ENCODE measurements at places on chromosomes 7 and 10.

DNA sequence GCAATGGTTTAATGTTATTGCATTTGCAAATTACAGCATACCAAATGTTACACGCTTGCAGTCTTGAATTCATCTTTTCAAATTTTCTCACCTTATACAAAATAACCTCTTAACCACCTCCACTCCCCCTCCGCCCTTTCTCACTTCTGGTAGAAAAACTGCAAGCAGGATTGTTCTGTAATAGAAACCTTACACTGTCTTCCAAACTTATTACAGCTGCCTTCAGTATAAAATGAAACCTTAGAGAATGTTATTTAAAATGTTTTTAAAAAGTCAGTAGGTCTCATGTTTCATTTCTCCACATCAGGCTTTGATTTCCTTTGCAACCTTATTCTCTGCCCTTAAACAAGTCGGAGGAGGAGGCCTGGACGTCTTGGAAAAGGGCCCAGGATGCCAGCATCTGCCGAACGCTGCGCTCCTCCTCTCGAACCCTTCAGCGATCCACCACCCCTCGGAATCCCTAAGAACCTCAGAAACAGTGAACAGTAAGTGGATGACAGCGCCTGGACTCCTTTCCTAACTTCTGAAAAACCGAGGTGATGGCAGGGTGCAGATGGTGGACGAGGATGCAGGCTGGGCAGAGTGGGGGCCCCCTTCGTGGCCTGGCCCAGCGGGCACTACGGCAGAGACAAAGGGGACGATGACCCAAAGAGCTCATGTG lies 74.0 kb downstream of the FGFR2 start:
- no peak for DNase-seq

GRCh38 chr7:106736123-106736507 lies 75.2 kb upstream of the CCDC71L start:
- no peak for DNase-seq

- no peak for DNase-seq
Measured at GRCh38 chr10:44589181-44589943, 204.5 kb upstream of the CXCL12 start.

GRCh38 chr7:9945857-9946256 lies 1027.8 kb upstream of the PHF14 start:
- no peak for DNase-seq

DNA sequence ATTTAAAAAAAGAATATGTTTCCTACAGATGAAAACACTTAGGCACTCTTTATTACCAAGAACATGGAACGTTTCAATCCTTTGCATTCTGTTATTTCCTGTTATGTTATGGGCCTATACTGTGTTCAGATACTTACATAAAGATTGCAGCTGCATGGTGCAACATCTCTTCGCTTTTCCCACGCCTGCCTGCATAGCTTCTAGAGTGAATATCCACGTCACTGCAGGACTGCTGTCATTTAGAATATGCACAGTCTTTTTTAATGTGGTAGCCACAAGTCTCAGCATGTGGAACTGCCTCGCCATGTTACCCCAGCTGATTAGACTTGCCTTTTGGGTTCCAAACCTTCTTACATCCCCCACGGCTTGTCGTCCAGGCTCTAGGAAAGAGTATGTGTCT lies 69.6 kb upstream of the GATA3 start:
- no peak for DNase-seq

- DNase-seq, result no peak
Measured at GRCh38 chr10:86209726-86210125, 156.9 kb downstream of the GRID1 start.

GRCh38 chr7:30466266-30466665 lies 12.3 kb downstream of the NOD1 start:
- DNase-seq, result no peak

DNA sequence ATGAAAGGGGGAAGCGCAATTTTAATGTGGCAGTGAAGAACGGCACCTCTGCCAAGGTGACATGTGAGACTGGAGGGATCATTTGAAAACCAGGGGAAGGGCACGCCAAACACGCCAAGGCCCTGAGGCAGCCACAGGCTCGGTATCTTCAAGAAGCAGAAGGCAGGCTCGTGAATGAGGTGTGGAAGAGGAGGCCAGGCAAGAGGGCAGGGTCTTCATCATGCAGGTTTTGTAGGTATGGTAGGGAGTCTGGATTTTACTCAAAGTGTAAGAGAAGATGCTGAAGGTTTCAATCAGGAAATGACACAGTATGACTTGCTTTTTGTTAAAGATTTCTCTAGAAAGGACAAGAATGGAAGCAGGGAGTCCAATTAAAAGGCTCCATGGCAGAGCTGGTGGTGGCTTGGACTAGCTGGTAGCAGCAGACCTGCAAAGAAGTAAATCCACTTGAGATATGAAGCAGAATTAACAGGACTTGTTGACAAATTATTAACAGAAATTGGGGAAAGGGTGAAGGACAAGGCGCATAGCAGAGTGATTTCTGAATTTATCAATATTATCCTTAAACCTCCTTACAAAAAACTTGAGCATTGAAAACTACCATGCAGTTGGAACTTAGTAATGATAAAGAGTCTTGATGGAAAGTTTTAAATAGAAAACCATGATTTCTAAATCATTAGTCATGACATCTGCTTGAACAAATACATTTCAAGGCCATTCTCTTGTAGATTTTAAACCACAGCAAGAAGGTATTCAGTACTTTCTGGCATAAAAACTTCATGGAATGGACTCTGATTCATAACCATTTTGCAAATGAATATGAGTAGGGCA lies 70.4 kb downstream of the COA1 start:
- DNase-seq, result no peak

- no peak for DNase-seq
Measured at GRCh38 chr10:97882142-97883091, 32.8 kb downstream of the GOLGA7B start.

DNA sequence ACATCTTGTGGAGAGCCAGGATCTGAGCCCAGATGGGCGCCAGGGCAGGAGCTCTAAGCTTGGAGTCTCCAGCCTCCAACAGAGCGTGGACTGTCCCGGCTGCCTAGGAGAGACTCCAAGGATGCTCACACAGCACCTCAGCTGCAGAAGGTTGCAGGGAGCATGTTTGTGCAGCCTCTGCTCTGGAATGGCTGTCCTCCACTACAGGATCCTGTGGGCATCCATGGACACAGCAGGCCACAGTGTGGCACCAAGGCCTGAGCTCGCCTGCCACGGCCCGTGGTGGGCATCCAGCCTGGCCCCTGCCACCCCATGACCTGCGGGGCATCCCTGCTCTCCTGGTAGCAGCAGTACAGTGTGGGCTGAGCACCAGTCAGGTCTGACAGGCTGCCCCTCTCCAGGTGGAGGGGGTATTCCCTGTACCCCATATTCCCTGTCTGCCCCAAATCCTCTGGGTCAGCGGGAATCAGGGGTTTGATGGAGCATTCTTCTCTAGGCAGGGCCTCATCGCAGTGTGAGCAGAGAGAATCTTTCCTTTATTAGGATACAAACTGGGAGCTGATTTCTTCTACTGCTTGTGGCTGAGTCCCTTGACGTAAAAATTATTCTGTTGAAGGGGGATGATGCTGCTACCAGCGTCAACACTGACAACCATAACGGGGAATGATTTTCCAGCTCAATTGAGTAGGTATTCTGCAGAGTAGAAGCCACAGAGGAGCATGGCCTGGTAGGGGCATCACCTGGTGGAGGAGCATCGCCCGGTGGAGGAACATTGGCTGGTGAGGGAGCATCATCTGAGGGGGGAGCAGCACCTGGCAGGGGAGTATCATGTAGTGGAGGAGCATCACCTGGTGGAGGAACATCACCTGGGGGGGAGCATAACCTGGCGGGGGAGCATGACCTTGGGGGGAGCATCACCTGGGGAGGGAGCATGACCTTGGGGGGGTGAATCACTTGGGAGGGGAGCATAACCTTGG lies 60.6 kb downstream of the GLRX3 start:
- DNase-seq, result no peak

GRCh38 chr7:12851841-12852240 lies 164.4 kb downstream of the ARL4A start:
- no peak for DNase-seq

- DNase-seq, result no peak
Measured at GRCh38 chr7:134946260-134946659, 40.0 kb upstream of the AGBL3 start.

DNA sequence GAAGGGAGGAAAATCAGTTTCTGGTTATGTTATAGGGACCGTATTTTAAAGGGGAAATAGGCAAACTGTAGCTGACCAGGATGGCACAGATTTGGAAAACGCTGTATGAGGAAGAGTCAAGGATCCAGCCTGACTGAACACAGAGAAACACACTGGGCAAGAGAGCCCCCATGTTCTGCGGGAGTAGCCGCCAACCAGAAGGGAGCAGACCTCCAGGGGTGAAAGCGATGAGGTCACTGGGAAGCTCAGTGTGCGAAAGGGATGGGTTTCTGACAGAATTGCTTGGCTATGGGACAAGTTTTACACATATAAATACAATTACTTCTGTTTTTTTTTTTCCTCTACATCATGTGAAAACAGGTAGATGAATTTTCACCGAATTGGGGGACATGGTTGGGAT lies 291.6 kb upstream of the PODXL start:
- no peak for DNase-seq

DNA sequence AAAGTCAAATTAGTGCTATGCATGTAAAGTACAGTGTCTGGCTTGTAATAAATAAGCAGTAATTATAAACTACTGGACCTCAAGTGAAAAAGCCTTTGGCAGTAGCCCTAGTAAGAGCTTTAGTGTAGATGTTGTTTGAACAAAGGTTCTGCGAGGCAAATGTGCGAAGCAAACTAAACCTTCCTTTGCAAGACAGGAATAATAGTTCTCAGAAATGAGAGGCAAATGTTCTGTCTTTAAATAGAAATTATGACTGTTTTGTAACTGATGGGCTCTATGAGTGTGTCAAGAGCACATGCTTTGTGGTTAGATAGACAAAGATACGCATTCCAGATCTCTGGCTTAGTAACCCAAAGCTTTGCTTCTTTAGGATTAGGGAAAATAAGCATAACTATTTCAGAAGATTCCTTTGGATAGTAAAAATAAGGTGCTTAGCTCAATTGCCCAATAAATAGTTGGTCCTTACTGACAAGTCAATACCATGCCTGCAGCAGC lies 169.2 kb upstream of the CDC14C start:
- no peak for DNase-seq

DNA sequence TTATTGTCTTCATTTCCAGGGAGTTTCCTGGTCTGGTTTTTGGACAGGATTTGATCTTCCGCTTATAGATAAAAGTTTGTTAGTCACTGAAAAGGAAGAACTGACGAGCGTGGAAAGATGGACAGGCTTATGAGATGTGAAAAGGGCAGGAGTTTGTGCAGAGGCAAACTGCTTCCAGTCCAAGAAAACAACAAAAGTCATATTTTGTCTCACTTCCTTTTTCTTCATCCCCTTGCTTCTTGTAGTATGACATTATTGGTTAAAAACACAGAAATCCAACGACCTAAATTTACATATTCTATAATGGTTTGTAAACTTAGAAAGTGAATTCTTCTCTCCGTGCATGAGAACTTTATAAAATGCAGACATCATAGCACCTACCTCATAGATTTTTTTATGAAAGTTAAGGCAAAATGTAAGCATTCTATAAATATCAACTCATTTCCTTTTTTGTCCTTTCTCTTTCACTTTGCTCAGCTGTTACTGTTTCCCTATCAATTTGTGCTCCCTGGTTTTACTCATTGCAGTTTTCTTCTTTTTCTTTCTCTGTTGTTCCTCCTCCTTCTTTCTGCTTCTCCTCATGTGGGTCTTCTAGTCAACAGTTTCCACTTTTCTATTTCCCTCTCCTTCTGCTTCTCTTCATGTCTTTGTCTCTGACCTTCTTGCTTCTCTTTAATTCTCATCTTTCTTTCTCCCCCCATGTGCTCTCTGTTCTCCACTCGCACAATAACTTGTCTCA lies 370.2 kb downstream of the ARL4A start:
- no peak for DNase-seq

DNA sequence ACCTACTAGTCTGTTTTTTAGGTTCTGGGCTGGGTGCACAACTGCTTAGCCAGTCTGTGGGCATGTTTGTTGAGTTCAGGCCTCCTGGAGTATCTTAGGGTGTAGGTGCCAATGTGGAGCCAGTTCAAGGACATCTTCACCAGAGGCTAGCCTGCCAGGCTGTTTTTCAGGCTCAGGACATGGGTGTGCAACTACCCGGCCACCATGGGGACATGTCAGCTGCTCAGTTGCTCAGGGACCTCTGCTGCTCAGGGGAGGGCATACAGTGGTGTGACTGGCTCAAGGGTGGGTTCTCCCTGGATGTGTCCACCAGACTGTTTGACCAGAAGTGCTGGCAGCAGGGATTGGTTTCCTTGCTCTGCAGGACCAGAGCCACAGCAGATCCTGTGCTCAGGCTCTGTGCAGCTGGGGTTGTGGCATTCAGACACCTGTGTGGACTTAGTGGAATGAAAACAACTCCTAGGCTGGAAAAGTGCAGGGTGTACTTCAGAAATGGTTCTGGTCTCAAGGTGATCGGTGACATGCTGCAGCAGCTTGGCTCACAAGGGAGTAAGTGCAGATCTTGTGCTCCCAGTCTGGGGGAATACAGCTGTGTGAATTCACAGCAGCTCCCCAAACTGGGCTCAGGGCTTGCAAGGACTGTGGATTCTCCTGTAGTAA lies 44.8 kb downstream of the PALS2 start:
- no peak for DNase-seq

- no peak for DNase-seq
Measured at GRCh38 chr7:148719753-148720152, 21.1 kb downstream of the CUL1 start.

- no peak for DNase-seq
Measured at GRCh38 chr7:24521917-24522623, 51.2 kb upstream of the PALS2 start.

- no peak for DNase-seq
Measured at GRCh38 chr7:525740-526139, 6.1 kb upstream of the PDGFA start.

GRCh38 chr10:29617880-29618340 lies 16.9 kb downstream of the SVIL start:
- DNase-seq, result no peak
